ENCODE measurements at places on chromosomes 5 and 9. TPM values are rescaled to one million over a fixed set of nuclear protein-coding genes. Genes with fewer than 3 reads are reported as not detected.

The PTPRD gene
- 9.6 TPM for total RNA-seq

- DNase-seq: no peak
Observed at GRCh38 chr5:149154650-149155049, 13.4 kb downstream of the ABLIM3 start.

- DNase-seq: no peak
Observed at GRCh38 chr9:114806526-114806900, 674 bp upstream of the TNFSF15 start.

- no peak for DNase-seq
Observed at GRCh38 chr5:45609661-45610060, 86.5 kb downstream of the HCN1 start.

DNA sequence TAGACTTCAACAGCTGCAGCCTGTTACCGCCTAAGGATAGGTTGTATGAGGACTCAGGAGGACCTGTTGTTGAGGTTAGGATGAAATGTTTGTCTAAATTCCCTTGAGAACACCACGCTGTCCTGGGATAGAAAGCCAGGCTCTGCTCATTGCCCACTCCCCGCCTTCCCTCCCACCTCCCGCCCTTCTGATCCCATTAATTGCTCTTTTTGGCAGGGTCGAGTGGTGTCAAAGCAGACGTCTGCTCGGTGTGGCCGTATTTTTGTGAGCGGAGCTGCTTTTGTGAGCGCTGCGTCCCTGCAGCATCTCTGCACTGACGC is 62.3 kb downstream of the SPATA31C2 start:
- no peak for DNase-seq
